ENCODE measurements at places on chromosomes 1 and 21.

- DNase-seq: no peak
Measured at GRCh38 chr1:170669586-170670530, 5.9 kb downstream of the PRRX1 start.

GRCh38 chr1:194734970-194735369 is 1548.6 kb upstream of the B3GALT2 start:
- DNase-seq: no peak

GRCh38 chr1:117753652-117754051 is 147.8 kb downstream of the TENT5C start:
- DNase-seq: no peak

DNA sequence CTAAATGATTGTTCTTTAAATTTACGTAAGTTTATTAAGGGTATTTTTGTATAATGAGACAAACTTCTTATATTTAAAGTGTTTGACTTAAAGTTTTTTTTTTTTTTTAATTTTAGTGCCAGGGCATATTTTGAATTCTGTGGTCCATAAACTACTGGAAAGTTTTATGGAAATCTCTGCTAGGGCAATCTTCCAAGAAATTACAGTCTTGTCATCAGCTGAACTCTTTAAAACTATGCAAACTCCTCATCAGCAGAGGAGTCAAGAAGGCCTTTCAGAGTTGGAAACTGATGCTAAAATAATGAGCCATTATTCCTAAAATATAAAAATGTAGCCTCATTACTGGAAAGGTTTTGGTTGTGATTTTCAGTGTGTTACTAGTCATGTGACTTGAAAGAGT is 1201.9 kb downstream of the BRINP3 start:
- no peak for DNase-seq

DNA sequence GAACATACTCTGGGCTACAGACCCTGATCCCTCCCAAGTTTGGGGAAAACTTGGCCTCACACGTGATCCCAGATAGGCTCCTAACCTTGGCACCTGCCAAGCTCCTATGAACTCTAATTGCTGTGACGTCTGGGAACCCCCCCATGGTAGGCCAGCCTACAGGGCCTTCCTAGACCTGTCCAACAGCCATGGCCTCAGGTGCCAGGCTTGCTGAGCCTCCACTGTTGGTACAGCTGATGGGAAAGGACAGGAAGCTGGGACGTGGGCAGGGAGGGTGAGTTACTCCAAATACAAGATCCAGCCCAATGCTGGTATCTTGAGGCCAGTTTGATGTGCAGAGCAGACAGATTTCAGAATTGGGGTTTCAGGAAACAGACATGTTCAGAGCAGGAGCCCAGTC is 19.1 kb downstream of the SMIM12 start:
- no peak for DNase-seq

- DNase-seq: no peak
Measured at GRCh38 chr1:150127464-150127863, 22.3 kb upstream of the PLEKHO1 start.

- DNase-seq: no peak
Measured at GRCh38 chr21:25459365-25459764, 147.9 kb downstream of the MRPL39 start.

DNA sequence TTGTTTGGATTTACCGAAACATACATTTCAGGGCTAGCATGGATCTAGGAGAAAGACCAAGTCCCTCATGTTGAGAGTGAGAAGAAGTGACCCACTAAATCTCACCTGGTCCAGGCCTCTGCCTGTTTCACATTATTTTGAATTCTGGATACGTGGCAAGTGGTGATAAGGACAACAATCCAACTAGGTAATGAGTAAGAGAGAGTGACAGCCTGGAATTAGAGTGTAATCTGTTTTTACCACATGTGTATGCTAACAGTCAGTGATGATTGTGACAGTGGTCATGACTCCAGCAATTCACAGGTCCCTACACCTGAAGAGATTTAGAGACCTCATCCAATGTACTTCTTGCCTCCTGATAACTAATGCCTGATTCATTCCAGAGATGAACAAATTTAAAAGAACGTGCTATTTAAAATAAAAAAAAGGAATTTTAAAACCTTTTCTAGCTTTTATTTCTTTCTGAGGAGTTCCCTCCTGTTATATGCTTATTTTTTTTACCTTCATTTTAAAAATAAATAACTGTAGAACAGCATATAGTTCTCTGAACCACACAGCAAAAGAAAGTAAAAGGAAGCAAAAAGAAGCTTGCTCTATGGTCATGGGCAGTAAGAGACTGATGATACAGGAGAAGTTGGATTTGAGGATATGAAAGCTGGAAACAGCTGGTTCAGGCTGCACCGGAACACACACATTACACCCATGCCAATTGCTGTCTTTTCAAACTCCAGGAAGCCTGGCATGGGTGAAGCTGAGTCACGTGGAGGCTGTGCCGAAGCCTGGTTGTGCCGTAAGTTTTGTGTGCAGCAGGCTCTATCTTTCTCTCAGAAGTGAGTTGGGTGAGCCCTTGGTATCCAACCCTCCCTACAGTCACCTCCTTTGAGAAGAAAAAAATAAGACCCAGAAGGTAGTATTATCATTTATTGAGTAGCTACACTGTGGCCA is 14.7 kb downstream of the C1orf116 start:
- DNase-seq: no peak

DNA sequence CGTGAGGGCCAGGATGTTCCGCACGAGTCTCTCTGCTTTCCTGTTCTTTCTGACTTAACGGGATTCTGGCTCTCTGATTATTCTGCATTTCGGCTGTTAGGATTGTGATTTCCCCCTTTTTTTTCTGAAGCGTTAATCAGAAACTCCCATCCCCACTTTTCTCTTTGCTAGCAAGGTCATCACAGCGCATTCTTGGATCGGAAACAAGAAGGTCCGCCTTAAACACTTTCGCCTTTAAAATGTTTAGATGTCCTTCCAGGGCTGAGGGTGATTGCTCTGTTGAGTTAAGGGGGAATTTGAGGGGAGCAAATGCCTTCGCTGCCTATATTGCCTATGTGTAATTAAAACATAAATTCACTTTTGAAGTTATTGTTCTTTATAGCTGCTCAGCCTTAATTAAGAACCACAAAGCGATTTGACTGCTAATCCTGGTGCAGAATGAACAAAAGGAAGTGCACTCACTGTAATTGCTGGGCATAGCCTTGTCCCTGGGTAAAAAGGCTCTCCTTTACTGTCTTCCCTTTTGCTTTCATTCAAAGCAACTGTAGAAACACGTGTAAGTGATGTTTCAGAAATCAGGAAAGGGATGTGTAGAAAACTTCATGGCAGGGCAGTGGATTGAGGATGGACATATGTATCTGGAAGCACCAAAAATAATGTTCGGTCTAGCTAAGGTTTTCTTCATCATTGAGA is 1.2 kb downstream of the LAMC1 start:
- DNase-seq: no peak

DNA sequence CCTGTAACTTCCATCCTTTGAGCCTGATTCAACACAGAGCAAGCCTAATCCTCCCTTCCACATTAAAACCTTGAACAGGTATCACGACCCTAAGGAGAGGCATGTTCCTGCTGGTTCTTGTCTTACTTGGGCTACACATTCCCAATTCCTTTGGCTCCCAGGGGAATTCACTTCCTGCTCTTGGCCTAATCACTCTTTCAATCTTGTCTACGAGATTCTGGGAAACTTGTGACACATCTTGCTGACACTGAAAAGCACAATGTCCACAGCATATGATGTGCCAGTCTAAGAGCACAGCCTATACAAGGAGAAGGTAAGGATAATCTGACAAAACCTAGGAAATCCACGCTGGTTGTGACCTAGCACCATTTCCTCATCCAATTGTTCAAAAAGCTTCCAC is 163.9 kb downstream of the GABPA start:
- no peak for DNase-seq

GRCh38 chr1:32496127-32496526 is 31.3 kb downstream of the ZBTB8B start:
- DNase-seq: no peak

- DNase-seq: no peak
Measured at GRCh38 chr1:178495741-178496409, 889 bp downstream of the CLEC20A start.

GRCh38 chr21:44640761-44641160 is 3.6 kb downstream of the KRTAP10-10 start:
- no peak for DNase-seq

GRCh38 chr1:169204157-169204556 is 97.7 kb downstream of the ATP1B1 start:
- DNase-seq: no peak

DNA sequence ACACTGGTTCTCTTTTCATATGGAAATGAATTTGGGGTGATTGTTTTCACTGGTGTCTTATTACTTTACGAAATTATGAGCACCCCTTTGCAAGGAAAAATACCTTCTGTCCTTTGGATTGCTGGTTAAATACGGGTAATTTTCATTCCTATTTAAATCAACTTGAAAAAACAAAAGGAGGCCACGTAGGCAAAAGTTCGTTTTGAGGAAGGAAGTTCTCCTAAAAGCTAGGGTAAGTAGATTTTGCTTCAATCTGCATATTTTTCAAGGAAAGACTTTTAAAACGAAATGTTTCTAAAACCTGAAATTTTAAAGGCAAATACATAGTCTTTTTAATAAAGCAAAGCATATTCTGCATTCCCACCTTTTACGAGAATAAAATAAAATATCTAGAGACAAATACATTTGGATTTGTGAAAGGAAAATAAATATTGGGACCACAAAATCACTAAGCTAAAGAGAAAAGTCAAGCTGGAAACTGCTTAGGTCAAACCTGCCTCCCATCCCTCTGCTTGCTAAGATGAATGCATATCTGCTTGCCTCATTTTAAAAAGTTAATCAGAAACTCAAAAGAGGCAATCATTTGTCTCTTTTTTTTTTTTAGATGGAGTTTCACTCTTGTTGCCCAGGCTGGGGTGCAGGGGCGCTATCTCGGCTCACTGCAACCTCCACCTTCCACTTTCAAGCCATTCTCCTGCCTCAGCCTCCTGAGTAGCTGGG is 70.9 kb upstream of the ETS2 start:
- DNase-seq: no peak

GRCh38 chr1:81340239-81340638 is 460.5 kb upstream of the ADGRL2 start:
- no peak for DNase-seq

DNA sequence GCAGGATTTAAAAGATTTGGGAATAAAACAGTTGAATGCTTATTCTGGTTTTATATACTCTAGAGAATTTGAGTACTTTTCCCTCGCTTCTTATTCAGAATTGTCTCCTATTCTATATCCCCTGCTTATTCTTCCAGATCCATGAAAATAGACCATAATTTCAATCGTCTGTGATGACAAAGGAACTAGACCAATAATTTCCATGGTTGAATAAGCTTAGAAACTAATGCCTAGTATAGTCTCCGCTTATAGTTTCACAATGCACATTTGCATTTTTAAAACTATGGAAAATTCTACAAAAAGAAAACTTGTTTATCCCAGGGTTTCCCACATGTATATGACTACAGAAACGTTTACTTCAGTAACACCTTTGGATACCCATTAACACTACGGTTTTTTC is 247.4 kb upstream of the NR5A2 start:
- DNase-seq: no peak

GRCh38 chr1:94526152-94526980 is 15.2 kb downstream of the F3 start:
- no peak for DNase-seq

DNA sequence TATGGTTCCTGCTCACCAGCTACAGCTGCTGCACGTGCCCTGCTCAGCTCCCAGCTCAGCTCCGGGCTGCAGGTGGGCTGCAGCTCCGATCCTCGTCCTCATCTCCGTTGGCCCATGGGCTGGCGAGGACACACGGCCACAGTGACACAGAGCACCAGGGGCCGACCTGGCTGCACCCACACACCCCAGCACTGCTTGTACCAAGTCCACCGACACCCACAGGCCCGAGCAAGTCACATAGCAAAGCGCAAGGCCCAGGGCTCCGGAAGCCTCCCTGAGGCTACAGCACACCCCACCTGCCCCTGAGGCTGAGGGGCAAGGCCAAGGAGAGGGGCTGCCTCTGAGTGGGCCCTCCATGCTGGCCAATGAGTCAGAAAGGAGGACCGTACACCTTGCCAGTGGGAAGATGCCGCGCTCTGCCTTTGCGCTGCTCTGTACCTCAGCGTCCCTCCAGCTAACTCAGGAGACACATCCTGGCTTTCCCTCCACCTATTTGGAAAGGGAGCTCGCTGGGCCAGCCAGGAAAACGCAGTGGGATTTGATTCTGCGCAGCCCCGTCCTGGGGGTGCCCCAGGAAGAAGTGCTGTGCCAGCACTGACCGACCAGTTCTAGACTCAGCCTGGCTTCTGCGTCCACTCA is 124.8 kb downstream of the SIK1 start:
- DNase-seq: no peak

- no peak for DNase-seq
Measured at GRCh38 chr1:93690341-93690740, 8.7 kb upstream of the BCAR3 start.

DNA sequence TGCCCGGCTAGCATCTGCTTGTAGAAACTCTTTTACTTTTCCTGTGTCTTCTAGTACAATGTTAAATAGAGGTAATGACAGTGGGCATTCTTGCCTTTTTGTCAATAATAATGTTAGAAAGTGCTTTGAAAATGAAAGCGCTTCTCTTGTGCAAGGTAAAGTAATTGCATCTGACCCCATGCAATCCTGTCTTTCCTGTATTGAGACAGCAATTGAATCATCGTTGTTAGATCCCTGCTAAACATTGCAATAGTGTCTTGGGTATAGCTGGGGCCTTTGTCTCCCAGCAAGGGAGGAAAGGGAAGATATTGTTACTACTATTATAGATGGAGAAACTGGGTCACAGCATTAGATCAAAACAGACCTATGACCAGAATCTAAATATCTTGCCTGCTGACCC is 80.9 kb downstream of the TLR5 start:
- no peak for DNase-seq

GRCh38 chr21:41926117-41926806 is 27.6 kb downstream of the C2CD2 start:
- no peak for DNase-seq

- DNase-seq: no peak
Measured at GRCh38 chr1:170539154-170539553, 7.2 kb downstream of the GORAB start.

DNA sequence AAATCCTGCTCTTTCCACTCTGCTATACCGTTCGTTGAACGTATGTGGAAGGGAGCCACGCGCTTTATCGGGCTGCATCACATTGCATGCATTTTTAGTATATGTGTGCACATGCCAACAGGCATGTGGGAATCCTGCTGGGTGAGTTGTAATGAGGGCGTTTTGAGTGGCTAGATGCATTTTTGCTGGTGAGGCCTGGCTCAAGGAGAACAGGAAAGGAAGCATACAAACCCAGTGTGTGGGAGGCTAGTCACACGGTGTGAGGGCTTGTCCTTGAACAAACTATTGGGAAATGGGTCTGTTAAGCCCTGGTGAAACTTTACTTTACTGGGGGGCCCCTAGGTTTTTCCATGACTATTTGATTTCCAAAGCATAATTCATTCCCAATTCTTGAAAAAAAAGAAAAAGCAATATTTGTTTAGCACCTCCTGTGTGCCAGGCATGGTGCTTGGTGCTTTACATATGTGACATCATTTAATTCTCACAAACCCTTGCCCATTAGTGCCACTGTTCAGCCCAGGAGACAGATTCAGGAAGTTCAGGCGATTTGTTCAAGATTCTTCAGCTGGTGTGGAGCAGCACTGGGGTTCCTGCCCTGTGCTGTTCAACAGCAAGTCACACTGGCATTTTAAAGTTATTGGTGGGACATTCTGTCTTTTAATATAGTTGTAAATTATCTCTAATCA is 25.6 kb upstream of the JUN start:
- no peak for DNase-seq

Data from stimulated activated CD4-positive, alpha-beta T cell treated with anti-CD3 and anti-CD28 coated beads, Interleukin-1b, Interleukin-23, amount 100 ng/mL, for 1 hour (primary cell).